ENCODE measurements at places on chromosomes 7 and 10.

DNA sequence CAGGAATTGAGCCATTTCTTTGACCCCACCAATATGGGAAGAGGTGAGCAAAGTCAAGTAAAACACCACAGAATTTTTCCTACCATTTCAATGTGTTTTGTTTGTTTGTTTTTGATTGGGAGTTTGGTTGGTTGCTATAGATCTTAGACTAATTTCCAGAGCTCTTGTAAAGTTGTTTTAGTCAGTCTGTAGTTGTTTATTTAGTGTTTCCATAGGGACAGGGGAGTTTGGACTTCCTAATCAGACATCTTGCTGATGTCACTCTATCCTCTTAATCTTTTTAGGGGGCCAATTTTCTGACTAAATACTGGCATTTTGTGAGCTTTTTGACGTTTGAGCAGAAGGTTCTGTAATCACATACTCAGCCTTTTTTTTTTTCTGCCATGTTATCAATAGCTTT, 266.9 kb downstream of the ABCA13 start:
- no peak for DNase-seq

DNA sequence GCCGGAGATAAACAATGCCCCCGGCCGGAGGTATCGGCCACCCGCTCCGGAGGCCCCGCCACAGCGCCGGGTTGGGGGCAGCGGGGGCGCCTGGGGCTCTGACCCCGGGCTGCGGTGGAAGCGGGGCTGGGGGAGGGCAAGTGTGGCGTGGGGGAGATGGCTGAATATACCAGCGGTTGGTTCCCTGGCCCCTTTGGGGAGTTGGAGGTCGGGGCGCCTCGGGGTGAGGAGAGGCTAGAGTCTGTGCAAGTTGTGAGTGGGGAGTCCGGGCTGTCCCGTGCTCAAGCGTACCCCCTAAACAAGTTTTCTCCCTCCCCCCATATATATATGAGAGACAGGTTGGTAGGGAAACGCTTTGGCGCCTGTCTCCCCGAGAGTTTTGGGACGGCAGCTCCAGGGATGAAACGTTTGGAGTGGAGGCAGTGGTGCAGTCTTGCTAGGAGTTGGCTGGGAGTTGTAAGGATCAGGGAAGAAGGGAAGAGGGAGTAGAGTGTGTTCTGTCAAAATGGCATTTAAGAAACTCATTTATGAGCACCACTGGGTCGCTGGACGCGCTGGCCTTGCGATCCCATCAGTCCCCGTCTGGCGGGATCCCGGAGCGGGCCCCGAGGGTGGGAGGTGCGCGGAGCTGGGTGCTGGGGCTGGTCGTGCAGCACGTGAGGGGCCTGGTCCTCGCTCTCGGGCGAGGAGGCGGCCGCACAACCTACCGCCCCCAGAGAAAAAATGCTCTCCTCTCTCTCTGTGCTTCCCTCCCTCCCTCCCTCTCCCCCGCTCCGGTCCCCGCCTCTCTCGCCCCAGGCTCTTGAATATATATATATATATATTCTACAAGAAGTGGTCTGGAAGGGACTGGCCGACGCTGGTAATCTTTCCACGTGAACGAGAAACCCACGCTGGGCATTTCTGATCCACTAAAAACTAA, 1.1 kb downstream of the TET1 start:
- DNase-seq: no peak

GRCh38 chr7:137592232-137592896, 248.8 kb upstream of the PTN start:
- no peak for DNase-seq

DNA sequence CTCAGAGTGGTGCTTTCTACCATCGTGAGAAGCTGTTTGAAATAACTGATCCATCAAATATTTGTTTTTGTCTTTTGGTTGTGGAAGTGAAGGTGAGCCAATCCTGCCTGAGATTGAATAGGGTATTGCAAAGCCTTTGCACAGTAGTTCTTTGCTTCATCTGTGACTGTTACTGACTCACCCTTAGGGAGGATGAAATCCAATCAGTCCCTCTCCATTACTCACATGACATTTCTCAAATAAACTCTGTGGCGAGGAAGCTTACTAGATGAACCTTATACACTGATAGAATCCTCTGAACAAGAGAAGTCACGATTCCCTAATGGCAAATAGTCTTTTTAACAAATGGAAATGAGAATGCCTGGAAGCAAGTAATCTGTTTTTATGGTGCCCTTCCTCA, 31.9 kb downstream of the HEPACAM2 start:
- DNase-seq: no peak

- DNase-seq: no peak
Measured at GRCh38 chr7:102424129-102424551, 9.2 kb upstream of the ORAI2 start.

DNA sequence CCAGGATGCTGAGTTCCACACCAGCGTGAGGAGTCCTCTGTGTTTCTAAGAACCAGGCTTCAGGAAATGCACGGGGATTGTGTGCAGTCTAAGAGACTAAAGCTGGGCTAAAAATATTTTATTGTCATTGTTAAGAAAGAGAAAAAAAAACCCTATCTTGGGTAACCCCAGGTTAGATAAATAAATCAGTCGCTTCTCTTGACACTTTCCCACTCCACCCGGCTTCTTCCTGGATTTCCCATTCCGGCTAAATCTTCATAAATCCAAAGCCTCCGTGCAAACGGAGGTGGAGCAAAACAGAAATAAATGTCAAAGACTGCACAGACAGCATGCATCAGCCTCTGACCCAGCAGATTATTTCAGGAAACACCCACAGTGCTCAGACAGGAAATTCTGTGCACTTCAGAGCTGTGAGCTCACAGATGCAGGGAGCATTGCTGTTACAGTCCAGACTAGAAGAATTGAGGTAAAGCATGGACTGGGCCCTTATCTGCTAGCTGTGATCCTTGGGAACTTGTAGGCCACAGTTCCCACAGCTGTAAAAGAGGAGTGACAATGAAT, 44.8 kb upstream of the GRID1 start:
- DNase-seq: no peak

GRCh38 chr7:83248000-83248399, 85.3 kb upstream of the PCLO start:
- no peak for DNase-seq

- no peak for DNase-seq
Measured at GRCh38 chr10:96136810-96137209, 6.7 kb downstream of the ZNF518A start.

- DNase-seq: no peak
Measured at GRCh38 chr7:56105508-56105907, 768 bp downstream of the CHCHD2 start.

DNA sequence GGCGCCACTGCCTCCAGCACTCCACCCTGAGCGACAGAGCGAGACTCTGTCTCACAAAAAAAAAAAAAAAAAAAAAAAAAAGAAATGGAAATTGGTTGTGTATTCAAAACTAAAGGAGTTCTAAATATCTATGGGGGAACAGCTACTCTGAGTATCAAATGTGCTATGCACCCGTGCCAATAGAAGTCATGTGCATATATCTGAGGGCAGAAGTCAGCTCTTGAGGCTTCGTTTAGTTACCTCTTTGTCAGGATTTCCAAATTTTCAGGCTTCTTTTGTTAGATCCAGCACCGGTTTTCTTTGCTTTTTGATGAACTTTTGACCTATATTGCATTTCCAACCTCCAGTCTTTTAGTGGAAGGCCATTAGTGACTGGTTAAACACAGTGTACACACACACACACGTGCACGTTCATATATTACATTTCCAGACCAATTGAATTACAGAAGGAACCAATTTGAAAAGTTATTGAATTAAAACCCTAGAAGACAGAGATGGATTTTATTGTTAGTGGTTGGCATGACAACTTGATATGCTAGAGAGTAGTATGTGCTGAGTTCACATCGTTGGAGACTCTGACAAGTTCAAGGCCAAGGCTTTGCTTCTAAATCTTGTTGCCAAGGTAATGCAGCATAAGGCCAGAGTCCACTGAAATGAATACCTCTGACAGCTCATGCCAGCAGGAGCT, 33.1 kb upstream of the ADD3 start:
- no peak for DNase-seq

DNA sequence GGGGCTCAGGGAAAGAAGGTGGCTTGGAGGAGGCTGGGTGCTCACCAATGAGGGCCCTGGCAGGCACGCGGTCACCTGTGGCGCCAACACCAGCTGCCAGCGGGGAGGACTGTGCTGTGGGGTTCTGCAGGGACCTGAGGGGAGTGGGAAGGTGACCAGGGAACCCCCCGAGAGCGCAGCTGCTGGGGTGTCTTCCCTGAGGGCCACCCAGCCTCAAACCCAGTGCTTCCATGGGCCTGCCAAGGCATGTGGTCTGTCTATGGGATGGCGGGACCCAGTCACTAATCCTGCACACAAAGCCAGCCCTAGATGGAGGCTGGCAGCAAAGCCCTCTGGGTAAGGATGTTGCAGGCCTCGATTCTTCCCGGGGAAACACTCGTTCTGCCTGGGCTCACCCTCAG, 117.1 kb downstream of the EBF3 start:
- no peak for DNase-seq

GRCh38 chr10:124997306-124997705, 55.4 kb downstream of the ZRANB1 start:
- no peak for DNase-seq

DNA sequence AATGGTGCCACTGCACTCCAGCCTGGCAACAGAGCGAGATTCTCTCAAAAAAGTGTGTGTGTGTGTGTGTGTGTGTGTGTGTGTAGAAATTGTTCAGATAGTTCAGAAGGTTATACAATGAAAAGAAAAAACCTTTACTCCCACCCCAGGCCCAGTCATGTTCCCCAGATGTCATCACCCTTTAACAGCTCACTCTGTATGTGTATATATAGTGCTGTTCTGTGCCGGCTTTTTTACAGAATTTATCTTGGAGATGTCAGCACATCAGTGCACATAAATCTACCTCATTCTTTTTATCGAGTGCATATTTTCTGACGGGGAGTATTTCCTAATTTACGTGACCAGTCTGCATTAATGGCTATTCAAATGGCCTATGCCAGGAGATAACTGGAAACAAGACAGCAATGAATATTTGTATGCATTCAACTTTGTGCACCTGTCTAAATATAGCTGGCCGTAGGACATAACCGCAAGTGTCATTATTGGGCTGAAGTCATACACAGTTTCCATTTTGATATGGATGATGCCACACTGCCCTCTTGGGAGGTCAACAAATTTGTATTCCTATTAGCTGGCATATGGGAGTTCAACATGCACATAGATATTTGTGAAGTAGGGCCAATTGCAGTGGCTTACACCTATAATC, 11.7 kb downstream of the NIPSNAP2 start:
- DNase-seq: no peak

- DNase-seq: no peak
Measured at GRCh38 chr7:13851736-13852135, 137.7 kb downstream of the ETV1 start.

GRCh38 chr7:124101173-124101768, 68.4 kb upstream of the TMEM229A start:
- DNase-seq: no peak

DNA sequence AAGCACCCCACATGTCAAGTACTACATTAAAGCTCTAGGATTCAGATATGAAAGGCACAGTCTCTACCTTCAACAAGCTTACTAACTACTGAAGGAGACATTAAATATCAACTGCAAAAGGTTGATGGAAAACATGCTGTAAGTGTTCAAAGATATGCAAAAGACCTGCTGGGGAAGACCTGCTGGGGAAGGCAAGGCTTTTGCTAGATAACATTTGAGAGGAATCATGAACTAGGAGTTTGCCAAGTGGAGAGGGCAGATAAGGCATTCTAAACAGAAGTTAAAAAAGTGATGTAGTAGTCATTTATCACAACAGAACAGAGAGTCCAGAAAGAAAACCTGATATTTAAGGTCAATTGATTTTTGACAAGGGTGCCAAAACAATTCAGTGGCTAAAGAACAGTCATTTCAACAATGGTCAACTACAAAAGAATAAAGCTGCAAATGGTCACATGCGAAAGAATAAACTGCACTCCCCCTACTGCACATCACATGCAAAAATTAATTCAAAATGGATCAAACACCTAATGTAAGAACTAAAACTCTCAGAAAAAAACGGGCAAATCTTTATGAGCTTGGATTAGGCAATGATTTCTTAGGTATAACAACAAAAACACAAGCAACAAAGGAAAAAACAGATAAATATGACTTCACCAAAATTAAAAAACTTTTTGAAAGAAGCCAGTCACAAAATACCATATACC, 23.0 kb upstream of the MSS51 start:
- DNase-seq: no peak

- no peak for DNase-seq
Measured at GRCh38 chr10:6230315-6230714, 27.6 kb downstream of the PFKFB3 start.

- DNase-seq: no peak
Measured at GRCh38 chr7:45564485-45564884, 9.7 kb upstream of the ADCY1 start.

DNA sequence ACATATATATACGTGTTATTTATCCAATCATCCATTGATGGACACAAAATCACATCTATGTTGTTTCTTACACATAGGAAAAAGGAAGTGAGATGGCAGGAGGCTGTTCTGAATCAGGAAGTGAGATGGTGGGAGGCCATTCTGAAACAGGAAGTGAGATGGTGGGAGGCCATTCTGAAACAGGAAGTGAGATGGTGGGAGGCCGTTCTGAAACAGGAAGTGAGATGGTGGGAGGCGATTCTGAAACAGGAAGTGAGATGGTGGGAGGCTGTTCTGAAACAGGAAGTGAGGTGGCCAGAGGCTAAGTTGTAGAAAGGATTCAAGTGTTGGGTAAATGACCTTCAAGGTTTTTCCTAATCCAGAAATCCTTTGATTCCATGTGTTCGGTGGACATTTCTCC, 921.5 kb downstream of the TYW1 start:
- no peak for DNase-seq

GRCh38 chr7:108284349-108285002, 154.3 kb upstream of the LAMB4 start:
- peak; percentile 7 for DNase-seq

DNA sequence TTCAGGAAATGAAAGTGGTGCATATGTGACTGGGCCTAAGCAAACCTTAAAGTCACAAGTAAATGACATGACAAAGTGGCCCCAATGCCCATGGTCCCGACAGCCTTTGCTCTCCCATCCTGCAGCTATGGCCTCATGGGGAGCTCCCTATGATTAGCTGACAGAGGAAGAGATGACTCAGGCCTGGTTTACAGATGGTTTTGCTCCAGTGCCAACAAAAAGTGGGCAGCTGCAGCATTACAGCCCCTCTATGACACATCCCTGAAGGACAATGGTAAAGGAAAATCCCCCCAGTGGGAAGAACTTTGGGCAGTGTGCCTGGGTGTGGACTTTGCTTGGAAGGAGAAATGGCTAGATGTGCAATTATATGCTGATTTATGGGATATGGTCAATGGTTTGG, 105.1 kb upstream of the ADCY1 start:
- no peak for DNase-seq

DNA sequence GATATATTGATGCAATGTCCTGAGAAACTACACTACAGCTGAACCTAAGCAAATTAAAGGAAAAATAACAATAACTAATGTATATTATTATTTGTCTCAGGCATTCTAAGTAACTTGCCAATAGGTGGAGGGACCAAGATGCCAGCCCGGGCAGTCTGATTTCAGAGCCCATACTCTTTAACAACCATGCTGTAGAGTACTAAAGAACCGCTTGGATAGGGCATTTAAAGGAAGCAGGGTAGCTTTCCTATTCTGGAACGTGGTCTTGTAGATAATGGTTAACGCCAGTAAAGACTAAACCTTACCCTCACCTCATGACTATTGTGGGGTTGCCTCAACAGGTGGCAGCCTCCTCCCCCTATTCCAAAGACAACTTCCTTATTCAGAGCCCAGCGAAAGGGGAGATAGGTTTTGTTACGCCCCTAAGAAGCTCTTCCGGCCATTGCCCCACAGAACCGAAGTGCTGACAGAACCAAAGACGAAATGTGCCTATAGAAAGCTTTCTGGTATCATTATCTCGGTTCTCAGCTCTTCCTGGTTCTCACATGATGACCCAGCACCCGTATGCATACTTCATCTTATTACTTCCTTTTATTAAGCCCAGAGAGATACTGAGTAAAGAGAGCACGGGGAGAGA, 707 bp upstream of the C1GALT1 start:
- peak; percentile 46 for DNase-seq
